A673 (cell line): ENCODE measurements at places on chromosomes 6 and 20. TPM values are rescaled to one million over a fixed set of nuclear protein-coding genes. Genes with fewer than 3 reads are reported as not detected.

DNA sequence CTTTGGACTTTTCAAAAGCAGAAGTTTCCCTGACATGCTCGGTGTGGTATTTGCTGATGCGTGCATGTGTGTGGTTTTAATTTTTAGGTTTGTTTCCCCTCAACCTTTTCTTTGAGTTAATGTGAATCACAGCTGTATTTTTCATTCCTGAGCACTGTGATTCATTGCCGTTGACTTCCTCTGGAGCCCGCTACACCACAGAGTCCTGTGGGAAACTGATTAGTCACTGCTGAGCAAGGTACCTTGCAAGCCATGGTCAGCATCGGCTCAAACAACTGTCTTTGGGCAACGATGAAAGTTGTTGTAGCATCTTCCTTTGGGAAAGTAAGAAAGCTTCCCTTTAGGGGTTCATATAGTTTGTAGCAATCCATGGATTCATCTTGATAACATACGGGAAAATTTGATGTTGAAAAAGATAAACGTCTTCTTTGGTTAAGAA lies 57.5 kb downstream of the RIN2 start:
- peak overlapping the region; percentile 40 for H3K27ac ChIP-seq
- DNase-seq, result peak; percentile 82
- H3K4me1 ChIP-seq, result peaks cover 46% of the 10 kb centered on the region

The RRBP1 gene
- 75.9 and 82.8 TPM in 2 replicates for total RNA-seq

DNA sequence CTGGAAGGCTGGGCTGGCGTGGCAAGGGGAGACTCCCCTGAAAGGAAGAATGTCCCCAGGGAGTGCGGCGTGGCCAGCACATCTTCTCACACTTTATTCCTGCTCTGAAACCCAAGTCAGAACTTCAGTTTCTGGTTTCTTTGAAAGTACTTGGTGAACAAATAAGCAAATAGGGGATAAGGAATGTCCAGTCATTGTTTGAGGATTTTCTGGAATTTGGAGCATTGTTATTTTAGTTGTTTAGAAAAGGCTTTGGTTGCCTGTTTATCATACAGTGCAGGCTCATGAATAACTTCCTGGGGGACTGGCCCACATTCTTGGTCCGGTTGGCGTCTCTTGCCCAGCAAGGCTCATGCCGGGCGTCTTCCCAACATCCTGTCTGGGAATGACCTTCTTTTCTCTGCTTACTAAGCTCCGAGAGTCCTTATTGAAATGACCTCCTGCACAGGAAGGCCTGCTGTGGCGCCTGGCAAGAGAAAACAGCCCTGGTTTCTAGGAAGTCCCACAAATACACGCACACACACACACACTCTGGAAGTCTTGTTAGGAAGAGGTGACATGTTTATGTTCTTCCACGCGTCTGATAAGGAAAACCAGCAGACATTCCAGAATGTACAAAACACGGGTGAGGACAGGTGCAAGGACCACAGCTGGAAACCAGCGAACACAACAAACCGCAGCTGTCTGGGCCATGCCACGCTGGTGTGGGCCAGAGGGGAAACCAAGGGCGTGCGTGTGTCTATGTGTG lies 71.9 kb downstream of the TMEM170B start:
- no peaks in the 10 kb centered on the region for H3K27me3 ChIP-seq
- H3K27ac ChIP-seq, result no peak overlapping the region
- no peaks in the 10 kb centered on the region for H3K4me1 ChIP-seq
- no peaks in the 10 kb centered on the region for H3K36me3 ChIP-seq

The PI16 gene
- not detected in 2 replicates for total RNA-seq

The TGM2 gene
- total RNA-seq, result 0.43 and 0.85 TPM in 2 replicates

The CNKSR3 gene
- total RNA-seq, result 10.3 and 10.5 TPM in 2 replicates

The ARFGEF3 gene
- 0.61 and 0.71 TPM in 2 replicates for total RNA-seq

GRCh38 chr20:840858-841567 lies 7.5 kb downstream of the FAM110A start:
- no peaks in the 10 kb centered on the region for H3K27me3 ChIP-seq
- no peaks in the 10 kb centered on the region for H3K36me3 ChIP-seq
- no peak overlapping the region for H3K27ac ChIP-seq

DNA sequence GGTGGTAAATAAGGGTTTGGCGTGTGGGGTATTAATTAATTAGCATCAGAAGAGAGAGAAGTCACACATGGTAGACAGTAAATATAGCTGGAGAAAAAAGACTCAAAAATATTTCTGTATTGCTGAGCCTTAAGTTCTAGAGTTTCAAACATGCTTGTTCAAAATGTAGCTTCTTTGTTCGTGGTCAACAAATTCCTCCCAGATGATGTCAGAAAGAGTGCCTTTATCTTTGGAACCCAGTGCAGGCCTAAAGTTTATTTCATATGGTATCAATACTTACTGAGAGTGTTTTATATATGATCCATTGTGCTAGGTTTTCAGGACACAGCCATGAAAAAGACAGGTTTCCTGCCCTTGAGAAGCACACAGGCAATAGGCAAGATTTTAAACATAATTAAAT lies 18.3 kb downstream of the MARCKS start:
- peaks cover 4% of the 10 kb centered on the region for H3K27me3 ChIP-seq
- H3K36me3 ChIP-seq, result no peaks in the 10 kb centered on the region
- DNase-seq, result no peak
- H3K4me3 ChIP-seq, result no peak overlapping the region
- H3K4me1 ChIP-seq, result no peaks in the 10 kb centered on the region

The GGTLC1 gene
- total RNA-seq, result not detected in 2 replicates

- H3K4me1 ChIP-seq, result no peaks in the 10 kb centered on the region
- no peak overlapping the region for H3K4me3 ChIP-seq
- no peak overlapping the region for H3K27ac ChIP-seq
- no peaks in the 10 kb centered on the region for H3K36me3 ChIP-seq
- H3K27me3 ChIP-seq, result peaks cover 3% of the 10 kb centered on the region
- DNase-seq, result peak; percentile 2
Observed at GRCh38 chr20:13231031-13231752, 10.1 kb downstream of the ISM1 start.
